ENCODE measurements at places on chromosomes 1 and 21.

- peak; percentile 62 for DNase-seq
Observed at GRCh38 chr1:89945852-89946476, 48.9 kb upstream of the ZNF326 start.

GRCh38 chr1:64934115-64934877 is 32.1 kb downstream of the JAK1 start:
- no peak for DNase-seq

DNA sequence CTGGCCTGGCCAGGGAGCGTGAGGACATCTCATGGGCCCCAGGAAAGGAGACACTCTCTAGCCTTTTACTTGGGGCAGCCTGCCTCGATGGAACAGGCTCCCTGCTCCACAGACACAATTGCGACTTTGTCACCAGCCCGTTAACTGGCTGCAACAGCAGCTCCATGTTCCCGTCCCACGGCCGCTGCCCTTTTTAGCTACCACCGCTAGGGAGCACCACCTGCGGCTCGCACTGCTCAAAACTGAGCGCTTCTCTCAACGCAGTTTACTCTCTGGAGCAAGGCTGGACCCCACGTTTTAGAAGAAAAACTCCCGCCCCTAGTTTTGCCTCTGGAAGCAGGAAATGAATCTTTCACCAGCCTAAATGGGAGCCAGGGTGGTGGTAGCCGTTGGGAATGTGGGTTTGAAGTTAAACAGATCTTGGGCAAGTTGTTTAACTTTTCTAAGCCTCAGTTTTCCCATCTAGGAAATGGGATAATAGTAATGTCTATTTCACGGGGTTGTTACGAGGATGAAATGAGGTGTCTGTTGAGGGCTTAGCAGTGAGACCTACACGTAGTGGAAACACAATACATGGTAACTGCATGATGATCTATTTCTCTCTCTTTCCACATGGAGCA is 3.5 kb upstream of the LRRC38 start:
- no peak for DNase-seq

GRCh38 chr1:230121950-230122349 is 54.9 kb downstream of the GALNT2 start:
- no peak for DNase-seq

- DNase-seq: no peak
Observed at GRCh38 chr1:64986903-64987871, 20.8 kb upstream of the JAK1 start.

All from activated CD4-positive, alpha-beta T cell treated with anti-CD3 and anti-CD28 coated beads, Interleukin-2, Interleukin-4, amounts not matched to agents 100 ng/mL and 50 ng/mL, durations not matched to agents 16 hours and 8 hours (primary cell).